NCI-H526 (cell line): ENCODE measurements at places on chromosomes 3 and 15.

- DNase-seq = no peak
Measured at GRCh38 chr15:93366387-93367100, 277.5 kb upstream of the RGMA start.

DNA sequence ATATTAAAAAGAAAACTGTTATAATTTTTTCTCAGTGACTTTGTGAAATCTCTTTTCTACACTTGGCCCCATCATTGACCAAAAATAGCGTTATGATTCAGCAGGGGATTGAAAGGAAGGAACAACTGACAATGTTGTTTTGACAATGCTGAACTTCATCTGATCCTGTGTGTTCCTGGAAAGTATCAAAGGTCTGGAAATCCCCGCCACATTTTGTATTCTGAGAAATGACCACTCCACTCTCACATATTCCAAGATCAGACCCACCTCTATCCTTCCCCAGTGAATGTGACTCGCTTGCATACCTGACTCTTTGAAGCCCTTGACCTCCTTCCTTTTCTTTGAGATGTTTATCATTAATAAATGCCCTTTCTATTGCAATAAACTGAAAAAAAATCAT lies 9.7 kb upstream of the RIOX2 start:
- DNase-seq = no peak

- DNase-seq = no peak
Measured at GRCh38 chr3:192719964-192720363, 7.4 kb downstream of the FGF12 start.

DNA sequence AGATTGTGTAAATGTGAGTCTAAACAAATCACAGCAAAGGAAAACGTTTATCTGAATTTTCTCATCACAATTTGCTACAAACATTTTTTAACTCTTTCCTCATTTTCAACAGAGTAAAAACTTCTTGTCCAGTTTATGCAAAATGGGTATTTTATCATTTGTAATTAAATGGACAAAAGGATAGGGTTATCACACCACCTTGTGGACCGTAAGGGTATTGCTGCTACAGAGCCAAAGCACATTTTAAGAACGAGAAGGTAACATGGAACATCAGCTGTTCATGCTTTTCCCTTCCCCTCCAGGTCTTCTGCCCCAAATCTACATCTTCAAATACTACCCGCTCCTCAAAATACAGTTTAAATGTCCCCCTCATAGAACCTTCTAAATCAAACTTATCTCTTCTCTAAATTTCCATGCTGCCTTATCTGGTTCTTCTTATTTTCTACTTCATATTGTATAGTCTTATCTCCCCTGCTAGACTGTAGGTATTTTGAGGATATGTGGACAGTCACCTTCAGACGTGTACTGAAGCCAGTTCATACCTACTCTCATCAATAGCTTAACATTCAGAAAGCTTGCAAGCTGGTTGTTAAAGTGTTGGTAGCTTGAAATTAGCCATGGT lies 12.8 kb upstream of the SETMAR start:
- DNase-seq = no peak

- peak; percentile 48 for DNase-seq
Measured at GRCh38 chr3:41405466-41405865, 206.2 kb downstream of the CTNNB1 start.

GRCh38 chr3:15896500-15896899 lies 98.7 kb upstream of the ANKRD28 start:
- DNase-seq = no peak

GRCh38 chr15:62802612-62803011 lies 239.9 kb upstream of the TPM1 start:
- no peak for DNase-seq

DNA sequence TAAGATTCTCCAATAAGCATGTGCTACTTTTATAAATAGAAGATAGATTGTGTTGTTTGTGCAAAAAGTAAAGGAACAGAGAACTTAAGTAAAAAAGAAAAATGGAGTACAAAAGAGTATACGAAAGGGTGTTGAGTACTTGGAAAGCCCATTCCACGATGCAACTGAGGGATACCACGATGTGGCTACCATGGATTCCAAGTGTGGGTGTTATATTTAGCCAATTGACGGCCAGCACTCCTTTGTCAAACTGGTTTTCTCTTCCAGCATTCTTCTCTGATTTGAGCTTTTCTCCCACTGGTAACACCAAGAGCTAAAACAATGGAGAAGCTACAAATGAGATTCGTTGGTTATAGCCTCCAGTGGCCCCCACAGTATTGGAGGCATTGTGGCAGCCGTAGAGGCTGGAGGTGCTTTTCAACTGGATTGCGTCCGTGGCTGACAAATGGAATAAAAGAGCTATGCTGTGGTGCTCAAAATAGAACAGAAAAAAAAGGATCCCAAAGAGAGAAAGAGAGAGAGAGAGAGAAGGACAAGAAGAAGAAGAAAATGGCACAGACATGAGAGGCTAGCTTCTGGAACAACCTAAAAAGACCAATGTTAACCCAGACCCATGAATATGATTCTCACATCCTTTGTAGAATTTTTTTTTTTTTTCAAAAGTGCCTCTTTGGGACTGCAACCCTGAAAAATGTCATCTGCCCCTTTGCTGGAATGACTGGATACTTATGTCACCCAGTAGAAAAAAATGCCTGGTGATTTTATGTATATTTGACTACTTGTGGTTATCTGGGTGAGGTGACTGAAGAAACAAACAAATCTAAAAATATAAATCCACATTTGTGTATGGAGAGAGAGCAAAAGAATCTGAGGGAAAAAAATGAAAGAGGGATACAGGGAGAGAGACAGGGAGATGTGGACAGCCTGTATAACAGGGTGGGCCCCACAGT lies 345.1 kb downstream of the RORA start:
- no peak for DNase-seq
